ENCODE measurements at places on chromosomes 5 and 9.

GRCh38 chr5:124234022-124234769, 512.2 kb downstream of the ZNF608 start:
- DNase-seq, result no peak

DNA sequence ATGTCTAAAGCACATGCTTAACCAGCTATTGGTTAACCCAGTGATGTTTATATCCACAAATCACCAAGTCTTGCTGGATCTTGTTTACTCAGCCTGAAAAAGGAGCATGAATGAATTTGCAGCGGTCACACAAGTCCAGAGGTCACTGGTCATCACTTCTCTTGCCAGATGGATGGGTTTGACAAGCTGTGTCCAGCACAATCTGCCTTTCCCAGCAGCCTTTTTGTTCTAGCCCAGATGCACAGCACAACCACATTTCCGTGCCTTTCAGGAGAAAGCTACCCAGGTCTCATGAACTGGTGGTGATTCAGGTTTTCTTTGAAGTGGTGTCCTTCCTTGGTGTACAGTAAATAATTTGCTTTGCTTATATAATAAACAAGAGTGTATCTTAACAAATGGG, 32.1 kb downstream of the TMEM252 start:
- no peak for DNase-seq

DNA sequence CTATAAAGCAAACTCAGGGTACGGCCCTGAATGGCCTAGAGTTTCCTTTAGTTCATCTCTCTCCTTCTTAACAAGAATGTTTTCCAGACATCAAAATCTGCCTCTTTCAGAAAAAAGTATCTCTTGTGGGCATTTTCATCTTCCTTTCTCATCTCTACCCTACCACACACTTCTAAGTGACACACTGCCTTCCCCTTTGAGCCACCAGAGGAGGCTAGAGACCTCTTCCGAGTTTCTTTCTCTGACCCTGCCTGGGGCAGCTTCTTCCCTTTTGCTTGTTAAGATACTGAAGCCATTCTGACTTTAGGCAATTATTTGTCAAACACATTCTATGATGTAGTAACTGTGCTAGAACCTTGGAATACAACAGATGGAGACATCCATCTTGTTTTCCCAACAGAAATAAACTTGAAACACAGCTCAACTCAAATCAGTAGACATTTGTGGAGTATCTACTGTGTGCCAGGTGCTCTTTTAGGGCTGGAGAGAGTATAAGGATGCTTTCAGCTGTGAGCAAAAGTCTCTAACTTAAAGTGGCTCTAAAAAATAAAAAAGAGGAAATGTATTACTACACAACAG, 8.6 kb upstream of the SV2C start:
- no peak for DNase-seq

DNA sequence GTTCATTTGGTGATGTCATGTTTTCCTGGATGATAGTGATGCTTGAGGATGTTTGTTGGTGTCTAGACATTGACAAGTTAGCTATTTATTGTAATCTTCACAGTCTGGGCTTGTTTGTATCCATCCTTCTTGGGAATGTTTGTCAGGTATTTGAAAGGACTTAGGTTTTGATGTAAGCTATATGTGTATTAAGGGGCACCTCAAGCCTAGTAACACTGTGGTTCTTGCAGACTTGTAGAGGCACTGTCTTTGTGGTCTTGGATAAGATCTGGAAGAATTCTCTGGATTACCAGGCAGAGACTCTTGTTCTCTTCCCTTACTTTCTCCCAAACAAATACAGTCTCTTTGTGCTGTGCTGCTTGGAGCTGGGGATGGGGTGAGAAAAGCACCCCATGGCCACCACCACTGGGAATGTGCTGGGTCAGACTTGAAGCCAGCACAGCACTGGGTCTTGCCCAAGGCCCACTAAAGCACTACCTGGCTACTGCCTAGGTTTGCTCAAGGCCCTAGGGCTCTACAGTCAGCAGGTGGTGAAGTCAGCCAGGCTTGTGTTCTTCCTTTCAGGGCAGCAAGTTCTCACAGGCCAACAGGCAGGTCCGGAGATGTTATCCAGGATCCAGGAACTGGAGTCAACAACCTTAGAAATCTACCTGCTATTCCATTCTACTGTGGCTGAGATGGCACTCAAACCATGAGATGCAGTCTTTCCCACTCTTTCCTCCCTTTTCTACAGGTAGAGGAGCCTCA, 49.3 kb upstream of the GNA14 start:
- DNase-seq, result no peak

- DNase-seq, result no peak
Measured at GRCh38 chr5:98768160-98768959, 5.1 kb upstream of the RGMB start.

DNA sequence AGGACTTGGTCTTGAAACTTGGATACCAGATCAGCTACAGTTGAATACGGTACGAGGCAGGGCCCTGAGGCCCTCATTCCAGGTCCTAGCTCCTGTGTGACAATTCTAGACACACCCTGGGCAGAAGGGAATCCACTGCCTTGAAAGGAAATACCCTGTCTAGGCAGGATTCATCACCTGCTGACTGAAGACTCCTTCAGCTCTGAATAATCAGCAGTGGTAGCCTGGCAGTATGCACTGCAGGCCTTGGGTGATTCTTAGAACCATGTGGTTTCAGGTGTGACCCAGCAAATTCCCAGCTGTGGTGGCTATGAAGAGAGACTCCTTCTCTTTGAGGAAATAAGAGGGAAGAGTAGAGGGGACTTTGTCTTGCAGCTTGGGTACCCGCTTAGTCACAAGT, 17.2 kb upstream of the EFNA5 start:
- DNase-seq, result no peak

DNA sequence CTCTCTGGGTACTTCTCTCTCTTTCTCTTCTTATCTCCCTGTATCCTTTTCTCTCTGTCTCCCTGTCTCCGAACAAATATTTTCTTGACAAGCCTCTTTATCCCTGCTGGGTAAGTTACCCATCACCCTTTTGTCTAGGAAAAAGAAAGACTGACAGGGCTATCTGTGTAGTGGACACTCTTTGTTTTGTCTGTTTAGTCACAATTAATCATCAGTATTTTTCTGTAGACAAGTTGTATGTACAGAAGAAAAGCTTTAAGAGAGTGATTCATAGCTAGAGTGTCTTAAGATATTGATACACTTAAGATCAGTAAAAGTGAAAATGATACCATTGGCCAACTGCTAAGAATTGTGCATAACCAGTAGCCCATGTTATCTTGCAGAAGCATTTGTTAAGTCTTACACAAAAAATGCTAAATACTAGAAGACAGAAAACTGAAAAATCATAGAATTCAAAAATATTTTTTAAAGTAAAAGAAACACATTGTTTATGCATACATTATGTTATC, 1043.8 kb upstream of the EDIL3 start:
- no peak for DNase-seq

- DNase-seq, result no peak
Measured at GRCh38 chr5:174046558-174046957, 1.1 kb downstream of the NSG2 start.

DNA sequence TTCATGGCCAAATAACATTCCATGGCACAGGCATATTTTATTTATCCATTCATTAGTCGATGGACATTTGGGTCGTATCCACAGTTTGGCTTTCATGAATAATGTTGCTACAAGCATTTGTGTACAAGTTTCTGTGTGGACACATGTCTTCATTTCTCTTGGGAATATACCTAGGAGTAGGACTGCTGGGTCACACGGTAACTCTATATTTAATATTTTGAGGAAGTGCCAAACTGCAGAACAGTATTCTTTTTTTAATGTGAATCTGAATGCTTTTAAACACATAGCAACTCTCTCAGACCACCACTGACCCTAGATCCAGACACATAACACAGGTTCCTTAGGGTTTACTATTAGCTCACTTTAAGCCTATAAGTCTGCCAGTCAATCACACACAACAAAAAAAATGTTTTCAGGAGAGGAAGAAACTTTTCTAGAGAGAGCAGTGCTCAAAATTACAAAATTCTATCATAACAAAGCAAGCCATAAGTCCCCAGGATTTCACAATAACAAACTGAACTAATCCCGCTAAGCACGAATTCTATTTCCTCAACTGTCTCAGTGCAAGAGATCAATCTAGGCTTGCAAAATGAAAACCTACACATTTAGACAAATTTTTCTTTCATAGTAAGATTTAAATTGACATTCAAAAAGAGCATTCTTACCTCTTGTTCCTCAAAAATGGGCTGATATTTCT, 41.8 kb upstream of the GABBR2 start:
- no peak for DNase-seq

GRCh38 chr9:37549527-37549926, 26.7 kb downstream of the FBXO10 start:
- no peak for DNase-seq

DNA sequence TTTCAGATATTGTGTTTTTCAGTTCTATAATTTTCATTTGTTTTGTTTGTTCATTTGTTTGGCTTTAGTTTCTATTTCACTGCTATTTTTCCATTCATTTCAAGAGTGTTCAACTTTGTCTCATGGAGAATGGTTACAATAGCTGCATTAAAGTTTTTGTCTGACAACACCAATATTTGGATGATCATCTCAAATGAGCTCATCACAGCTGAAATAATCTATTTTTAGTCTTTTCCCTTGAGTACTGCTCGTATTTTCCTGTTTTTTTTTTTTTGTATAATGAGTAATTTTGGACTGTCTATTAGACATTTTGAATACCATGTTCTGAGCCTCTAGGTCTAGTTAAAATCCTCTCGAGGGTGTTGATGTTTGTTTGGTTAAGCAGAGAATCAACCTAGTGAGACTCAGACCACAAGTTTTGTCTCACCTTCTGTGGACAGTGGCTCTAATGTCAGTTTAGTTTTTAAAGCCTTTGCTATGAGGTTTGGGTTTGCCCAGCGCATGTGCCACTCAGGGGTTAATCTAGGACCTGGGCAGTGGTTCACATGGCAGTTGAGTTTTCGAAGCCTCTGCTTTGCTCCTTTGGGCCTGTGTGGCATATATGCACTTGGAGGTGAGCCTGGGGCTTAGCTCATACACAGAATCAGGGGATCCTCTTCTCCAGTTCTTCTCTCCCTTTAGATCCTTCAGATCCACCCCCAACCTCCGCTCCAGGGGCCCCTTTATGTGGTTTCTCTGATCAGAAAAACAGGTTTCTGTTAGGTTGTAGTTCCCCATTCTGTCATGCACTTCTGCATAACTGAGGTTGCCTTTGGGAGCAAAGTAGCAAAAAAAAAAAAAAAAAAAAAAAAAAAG, 79.8 kb downstream of the ARSB start:
- no peak for DNase-seq

- no peak for DNase-seq
Measured at GRCh38 chr5:111930905-111931461, 174.0 kb upstream of the NREP start.

DNA sequence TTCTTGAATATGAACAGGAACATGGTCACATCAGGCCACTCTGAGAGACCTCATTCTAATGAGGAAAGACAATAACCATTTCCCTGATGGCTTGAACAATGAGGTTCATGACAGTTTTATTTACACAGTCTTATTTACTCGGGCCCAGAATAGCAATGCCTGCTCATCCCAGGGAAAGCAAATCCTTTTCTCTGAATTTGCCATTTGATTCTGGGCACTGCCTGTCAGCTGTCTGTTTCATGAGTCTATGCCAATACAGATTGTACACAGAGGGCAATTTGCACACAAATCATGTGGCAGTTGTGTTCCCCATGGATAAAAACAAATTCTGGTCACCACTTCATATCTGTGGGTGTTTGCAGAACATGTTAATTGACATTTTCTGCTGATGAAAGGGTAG, 492.5 kb downstream of the ACTL7B start:
- no peak for DNase-seq

All from activated CD8-positive, alpha-beta memory T cell treated with anti-CD3 and anti-CD28 coated beads, Interleukin-2, amount 50 U/mL, for 48 hours (primary cell).